ENCODE measurements at places on chromosomes 7 and 10.

- DNase-seq = no peak
Measured at GRCh38 chr10:57249615-57250281, 888.7 kb upstream of the ZWINT start.

DNA sequence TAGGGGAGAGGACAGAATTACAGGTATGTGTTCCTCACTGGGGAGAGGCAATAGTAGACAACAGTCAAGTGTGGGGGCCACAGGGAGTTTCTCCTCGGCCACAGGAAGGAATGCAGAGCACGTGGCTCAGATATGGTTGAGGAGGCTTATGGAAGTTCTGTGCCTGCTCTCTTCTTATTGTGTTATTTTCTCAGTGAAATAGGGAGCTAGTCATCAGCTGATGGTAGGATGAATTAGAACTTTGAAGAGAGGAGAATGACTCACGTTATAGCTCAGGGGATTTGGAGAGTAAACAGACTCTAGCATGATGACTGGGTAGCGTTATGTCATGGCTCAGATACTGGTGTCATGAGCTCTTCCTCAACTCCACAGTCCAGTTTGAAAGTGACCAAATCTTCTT lies 308.3 kb upstream of the IGFBP3 start:
- no peak for DNase-seq

DNA sequence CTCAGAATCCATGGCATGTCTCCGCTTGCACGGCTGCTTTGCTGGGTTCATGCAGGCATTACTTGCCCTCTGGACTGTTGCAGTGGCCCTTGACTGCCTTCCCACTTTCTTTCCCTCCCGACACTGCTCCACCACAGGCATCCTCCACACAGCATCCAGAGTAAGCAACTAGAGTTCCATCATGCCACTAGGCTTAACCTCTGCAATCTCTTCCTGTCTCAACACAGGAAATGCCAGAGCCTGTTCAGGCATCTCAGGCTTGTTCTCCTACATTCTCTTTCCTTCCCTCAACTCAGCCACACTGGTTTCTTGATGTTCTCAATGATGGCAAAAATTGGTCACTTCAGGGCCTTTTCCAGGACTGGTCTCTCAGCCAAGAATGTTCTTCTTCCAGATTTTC lies 284.5 kb upstream of the KLF6 start:
- DNase-seq = no peak

DNA sequence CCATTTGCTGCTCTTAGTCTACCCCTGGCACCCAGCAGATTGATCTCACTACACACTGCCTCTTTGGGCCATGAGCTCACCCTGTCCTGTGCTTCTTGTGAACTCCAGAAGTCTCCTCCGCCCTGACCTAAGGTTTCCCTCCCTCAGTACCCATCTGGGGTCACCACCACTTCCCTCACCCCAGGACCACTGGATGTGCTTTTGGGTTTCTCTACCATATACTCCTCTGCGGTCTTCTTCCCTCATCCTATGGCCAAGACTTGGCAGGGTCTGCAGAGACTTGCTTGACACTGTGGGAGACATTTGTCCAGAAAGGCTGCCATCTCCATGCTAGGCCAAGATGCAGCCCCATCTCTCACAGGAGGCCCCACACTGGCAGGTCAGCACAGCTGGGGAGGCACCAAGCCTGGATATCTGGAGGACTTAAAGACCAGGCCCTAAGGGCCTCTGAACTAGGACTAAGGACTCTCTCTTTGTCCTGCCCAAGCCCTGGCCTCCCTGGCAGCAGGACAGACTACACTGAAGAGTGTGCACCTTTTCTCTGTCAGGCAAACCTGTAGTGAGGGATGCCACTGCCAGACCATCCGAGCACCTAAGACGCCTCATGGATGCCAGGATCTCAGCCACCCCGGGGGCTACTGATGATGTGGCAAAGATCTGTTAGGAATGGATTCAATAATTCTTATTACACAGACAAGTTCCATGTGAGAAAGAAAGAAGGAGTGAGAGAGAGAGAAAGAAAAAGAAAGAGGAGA lies 134.6 kb downstream of the ZNF467 start:
- no peak for DNase-seq

GRCh38 chr7:70094831-70095230 lies 496.6 kb downstream of the AUTS2 start:
- no peak for DNase-seq

DNA sequence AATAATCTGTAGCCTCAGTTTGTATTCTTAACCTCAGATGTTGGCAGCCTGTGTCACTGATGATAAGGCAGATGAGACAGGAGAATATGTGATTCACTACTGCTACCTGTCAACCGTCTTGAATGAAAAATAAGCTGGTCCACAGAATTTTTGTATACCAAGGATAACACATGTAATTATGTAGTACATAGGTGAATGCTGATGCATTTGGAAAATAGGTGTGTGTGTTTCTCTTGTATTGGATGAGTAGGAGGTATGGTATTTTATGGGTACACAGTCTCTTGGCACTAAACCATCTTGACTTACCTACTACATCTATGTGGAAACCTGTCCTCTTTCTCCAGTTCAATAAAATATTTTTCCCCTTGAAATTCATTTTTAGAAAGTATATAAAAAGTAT lies 20.7 kb upstream of the ZRANB1 start:
- DNase-seq = no peak

DNA sequence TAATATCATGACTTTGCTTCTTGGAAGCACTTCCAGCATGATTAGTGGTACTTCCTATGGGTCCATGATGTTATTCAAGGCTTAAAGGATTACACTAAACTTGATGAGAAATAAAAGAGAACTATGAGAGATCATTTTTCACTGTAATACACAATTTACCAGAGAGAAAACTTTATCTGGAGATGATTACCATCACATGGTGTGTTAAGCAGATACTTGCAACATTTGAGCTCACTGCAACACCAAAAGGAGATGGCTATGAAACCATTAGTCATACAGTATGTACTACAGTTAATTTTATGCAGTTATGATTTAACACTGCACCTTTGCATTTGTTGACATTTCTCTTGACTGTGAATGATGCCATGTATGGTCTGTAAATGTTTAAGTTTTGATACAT lies 311.3 kb upstream of the AOAH start:
- no peak for DNase-seq

- DNase-seq = no peak
Measured at GRCh38 chr7:4201566-4201965, 480.5 kb upstream of the FOXK1 start.
